ENCODE measurements at places on chromosomes 1 and 21.

- DNase-seq: no peak
Measured at GRCh38 chr1:21707086-21707840, 38.1 kb upstream of the RAP1GAP start.

- DNase-seq: no peak
Measured at GRCh38 chr1:50978852-50979781, 9.1 kb downstream of the CDKN2C start.

- no peak for DNase-seq
Measured at GRCh38 chr1:67761730-67762129, 71.5 kb downstream of the GNG12 start.

DNA sequence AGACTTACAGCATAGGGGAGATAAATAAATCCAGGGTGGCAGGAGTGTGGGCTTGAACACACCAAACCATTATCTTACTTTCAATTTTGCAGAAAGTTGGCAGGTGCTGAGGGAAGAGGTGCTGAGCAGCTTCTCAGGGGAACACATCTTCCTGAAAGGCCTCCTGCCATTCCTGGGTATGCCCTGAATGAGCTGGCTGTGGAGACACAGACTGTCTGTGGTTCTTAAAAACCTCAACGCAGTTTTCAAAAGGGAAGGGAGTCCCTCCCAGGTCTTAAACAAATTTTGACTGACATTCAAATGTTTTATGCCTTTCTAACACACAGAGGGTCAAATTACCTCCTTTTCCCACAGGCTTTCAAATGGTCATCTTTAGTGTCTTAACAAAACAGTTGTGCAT is 166.9 kb downstream of the TNFSF18 start:
- DNase-seq: no peak

- peak; percentile 45 for DNase-seq
Measured at GRCh38 chr1:11804666-11805421, 920 bp downstream of the MTHFR start.

GRCh38 chr1:192952646-192953045 is 106.5 kb downstream of the UCHL5 start:
- no peak for DNase-seq

- no peak for DNase-seq
Measured at GRCh38 chr1:221276896-221277409, 397.7 kb downstream of the HLX start.

DNA sequence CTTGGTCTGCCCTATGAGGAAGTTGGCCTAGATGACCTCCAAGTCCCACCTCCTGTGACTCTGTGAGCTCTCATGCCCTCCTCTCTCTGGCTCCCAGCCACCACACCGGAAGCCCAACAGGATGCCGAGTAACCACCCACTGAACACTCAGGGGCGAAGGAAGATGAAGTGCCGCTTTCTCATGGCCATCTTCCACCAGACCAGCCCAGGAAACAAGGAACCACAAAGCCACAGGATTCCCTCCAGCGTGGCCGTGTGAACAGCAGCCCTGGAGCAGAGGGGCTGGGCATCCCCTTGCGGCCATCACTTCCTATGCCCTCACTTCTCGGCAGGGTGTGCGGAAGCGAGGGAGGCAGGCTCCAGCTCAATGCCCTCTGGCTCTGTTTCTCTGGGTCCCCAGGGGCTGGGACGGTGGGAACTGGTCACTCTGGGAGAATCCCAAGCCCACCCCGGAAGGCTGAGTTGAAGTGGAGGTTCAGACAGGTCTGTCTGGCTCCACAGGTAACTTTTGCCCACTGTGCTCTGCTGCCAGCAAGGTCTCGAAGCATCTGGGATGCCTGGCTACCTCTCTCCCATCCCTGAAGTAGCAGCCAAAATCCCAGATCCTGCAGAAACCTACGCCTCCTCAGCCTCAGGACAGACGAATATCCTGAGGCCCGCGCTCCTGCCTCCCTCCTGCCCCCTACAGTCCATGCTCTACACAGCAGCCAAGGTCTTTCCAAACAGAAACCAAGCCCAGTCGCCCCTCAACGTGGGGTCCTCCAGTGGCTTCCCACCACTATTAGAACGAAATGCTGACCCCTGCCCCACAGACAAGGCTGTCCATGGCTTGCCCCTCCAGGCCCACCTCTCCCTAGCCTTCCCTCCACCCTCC is 44.2 kb upstream of the ECE1 start:
- no peak for DNase-seq

GRCh38 chr1:9346566-9346965 is 53.9 kb downstream of the SPSB1 start:
- DNase-seq: no peak

All from NCI-H1436 treated with DMSO at 0.1 percent for 48 hours (cell line).